ENCODE measurements at places on chromosomes 16 and 17. TPM values are rescaled to one million over a fixed set of nuclear protein-coding genes. Genes with fewer than 3 reads are reported as not detected.

The VAC14 gene
- 65.3 TPM for total RNA-seq

The ASGR1 gene
- total RNA-seq, result 0.63 TPM

The ABCC12 gene
- total RNA-seq, result not detected

The KCNH4 gene
- not detected for total RNA-seq

The CACNG3 gene
- not detected for total RNA-seq
